ENCODE measurements at places on chromosomes 5 and 9.

- no peak for DNase-seq
Measured at GRCh38 chr5:65152131-65152530, 329.6 kb downstream of the ADAMTS6 start.

GRCh38 chr9:132610661-132611060 lies 28.3 kb downstream of the BARHL1 start:
- DNase-seq, result no peak

DNA sequence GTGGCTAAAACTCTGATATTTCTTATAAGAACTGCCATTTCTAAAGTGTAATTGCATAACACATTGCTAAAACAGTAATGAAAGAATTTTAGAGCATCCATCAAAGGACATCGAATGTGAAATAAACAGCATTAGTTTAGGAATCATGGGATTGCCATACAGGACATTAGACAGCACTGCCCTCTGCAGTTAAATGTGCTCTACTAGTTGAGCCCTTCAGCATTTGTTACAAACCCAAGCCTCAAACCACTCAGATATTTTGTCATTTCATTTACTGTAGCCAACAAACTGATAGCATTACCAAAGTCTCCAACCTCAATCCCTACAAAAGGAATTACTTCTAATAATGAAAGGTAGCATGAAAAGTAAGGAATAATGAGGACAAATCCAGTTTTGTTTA lies 116.8 kb upstream of the COX7C start:
- DNase-seq, result no peak

DNA sequence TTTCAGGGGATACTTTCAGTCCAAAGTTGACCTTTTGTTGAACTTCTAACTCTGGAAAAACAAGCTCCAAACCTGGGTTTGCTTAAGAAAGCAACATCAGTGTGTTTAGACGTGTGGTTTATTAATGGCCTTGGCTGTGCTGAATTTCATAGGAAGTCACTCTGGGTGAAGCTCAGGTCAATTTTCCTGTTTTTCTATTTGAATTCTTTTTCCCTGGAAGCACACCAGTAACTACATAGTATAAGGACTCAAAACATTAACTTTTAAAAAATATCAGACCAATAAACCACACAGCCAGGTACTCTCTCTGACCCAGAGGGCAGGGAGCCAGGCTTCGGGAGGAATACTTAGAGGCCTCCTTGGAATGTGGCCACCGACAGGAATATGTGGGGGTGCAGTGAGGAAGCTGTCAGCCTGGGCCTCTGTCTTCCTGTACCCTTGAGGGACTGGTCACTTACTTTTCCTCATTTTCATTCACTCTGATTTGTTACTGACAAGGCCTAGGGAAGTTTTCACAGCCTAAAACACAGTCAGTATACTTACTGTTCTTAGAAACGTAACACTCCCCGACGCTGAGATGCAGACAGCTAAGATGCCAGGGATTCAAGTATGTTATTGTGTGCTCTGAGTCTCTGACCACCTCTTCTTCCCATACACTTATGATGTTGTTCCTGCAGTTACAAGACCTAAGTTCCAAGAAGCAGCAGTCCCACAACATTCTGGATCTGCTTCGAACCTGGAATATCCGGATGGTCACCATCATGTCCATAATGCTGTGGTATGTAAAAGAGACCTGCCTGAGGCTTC lies 18.9 kb downstream of the SLC22A5 start:
- DNase-seq, result no peak

GRCh38 chr5:20231040-20231439 lies 243.0 kb upstream of the CDH18 start:
- DNase-seq, result no peak

DNA sequence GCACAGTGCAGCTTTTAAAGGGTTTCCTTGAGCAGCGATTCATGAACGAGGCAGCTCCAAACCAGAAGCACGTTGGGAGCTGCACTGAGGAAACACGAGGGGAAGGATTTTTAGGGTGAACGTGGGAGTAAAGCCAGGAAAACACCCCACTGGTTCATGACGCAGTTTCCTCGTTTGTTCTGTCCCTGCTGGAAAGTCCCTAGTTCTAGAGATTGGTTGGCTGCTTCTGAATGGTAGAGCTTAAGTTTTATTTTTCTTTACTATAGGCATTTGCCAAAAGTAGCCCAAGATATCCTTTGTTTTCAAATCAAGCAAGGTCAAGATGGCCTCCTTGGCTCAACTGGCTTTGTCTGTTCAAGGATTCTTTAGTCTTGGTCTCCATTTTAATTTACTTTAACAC lies 116.5 kb upstream of the CACNA1B start:
- no peak for DNase-seq

DNA sequence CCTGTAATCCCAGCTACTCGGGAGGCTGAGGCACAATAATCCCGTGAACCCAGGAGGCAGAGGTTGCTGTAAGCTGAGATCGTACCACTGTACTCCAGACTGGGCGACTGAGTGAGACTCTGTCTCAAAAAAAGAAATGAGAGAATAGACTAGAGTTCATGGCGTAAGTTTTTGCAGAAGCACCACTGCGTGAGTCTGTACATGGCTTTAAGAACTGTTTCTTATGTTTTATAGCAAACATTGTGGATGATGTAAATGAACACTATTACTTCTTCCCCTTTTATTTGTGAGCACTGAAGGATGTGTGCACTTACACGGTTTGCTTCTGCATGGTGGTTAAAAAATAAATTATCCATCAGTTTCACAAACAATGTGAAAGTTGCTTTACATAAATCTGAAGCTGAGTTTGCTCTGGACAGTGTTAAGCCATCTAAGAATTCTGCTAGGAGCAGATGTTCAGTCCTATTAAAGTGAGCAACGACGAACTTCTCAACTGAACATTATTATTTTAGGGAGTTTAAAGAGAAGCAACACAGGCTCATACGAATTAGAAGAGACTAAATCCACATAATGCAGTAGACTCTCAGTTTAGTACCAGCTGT lies 52.5 kb downstream of the ZFAND5 start:
- no peak for DNase-seq

- no peak for DNase-seq
Measured at GRCh38 chr9:18786911-18787650, 245.9 kb downstream of the SAXO1 start.

GRCh38 chr9:128159784-128160602 lies at the start of gene BBLN:
Gene BBLN, plus strand, starts transcription at chr9:128160265. Its CDS starts 143 bp downstream, at chr9:128160408.
- DNase-seq, result peak; percentile 75

DNA sequence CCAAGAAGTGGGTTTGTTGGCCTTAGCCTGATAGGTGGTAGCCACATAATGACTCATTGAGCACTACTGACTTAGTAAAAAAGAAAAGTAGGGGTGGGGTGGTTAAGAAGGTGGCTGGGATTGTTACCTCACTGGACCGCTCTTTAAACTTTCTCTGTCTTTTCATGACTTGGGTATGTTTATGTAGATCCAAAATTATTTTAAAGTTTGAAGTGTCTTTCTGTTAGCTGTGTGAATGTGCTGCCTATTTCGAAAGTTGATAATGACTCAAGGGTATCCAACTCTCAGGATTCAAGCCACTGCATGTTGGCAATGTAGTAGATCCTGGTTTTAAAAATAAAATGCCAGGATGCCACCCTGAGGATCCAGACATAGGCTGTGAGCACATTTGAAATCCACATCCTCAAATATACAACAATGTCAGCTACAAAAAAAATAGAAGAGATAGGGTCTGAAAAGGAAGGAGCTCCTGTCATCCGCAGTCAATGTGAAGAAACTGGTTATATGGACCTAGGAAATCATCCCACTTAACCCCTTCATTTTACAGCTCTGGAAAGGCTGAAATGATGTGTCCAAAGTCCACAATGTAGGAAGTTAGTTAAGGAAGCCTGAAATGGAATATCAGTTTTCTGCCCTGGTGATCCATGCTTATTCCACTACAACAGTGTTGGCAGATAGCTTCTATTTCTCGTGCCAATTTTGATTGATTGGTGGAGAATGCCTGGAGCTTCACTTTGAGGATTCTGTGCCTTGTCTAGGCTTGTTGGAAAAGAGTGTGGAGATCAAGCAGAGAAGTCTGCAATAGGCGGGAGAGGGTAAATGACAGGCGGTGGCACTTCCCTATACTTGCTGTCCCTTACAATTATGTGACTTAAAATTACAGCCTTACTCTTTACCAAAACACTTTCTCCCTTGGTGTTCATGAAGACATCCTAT lies 23.4 kb downstream of the ZNF462 start:
- DNase-seq, result no peak

DNA sequence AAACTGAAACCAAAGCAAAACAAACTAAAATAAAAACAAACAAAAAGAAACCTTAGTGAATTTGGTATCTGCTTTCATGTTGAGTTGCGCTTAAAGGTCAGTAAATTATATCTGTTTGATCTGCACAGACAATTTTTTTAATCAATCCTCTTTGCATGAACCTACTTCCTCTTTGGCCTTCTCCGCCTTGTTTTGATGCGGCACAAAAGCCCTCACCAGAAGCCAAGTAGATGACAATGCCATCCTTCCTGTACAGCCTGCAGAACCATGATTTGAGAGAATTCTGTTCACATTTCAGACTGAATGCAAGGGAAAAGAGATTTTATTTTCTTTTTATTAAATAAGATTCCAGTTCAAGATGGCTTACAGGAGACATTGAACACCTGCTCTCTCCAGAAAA lies 473.6 kb upstream of the FTMT start:
- no peak for DNase-seq

- DNase-seq, result no peak
Measured at GRCh38 chr9:23686896-23687295, 139.1 kb downstream of the ELAVL2 start.

DNA sequence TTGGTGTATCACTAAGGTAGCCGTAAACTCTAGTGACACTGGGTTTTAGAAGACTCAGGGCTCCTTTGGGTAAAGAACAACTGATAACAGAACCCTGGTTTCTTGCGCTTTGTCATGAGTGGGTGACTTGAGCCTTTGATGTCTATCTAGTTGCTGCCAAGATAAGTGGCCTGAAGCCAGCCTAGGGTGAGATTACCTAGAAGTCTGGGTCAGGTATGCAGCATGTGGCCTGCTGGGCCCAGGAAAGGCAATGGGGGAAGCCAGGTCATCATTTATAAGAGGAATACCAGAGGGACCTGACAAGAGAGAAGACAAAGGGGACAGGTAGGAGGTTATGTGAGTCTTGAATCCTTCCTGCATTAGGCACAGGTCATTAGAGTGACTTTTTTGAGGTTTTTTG lies 23.2 kb upstream of the GARNL3 start:
- DNase-seq, result no peak

GRCh38 chr5:42924226-42924625 lies 112.5 kb upstream of the SELENOP start:
- DNase-seq, result no peak

DNA sequence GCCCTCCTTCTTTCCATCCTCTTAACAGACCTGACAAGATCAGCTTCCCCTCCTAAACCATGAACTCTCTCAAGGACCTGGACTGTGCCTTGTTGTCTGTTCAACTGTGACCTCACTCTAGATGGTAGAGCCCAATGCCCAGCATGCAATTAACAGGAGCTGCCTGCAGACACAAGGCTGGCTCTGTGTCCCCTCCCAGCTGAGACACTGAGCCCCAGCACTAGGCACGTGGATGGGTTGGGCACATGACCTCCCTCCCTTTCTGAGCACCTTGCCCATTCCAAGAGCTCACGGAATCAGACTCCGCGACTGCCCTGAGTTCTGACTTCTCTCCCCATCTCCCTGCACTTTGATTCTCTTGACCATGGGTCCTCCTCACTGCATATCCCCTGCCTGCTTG lies 93.5 kb upstream of the LRRTM2 start:
- no peak for DNase-seq

- DNase-seq, result no peak
Measured at GRCh38 chr5:111635916-111636570, 121.0 kb downstream of the NREP start.

DNA sequence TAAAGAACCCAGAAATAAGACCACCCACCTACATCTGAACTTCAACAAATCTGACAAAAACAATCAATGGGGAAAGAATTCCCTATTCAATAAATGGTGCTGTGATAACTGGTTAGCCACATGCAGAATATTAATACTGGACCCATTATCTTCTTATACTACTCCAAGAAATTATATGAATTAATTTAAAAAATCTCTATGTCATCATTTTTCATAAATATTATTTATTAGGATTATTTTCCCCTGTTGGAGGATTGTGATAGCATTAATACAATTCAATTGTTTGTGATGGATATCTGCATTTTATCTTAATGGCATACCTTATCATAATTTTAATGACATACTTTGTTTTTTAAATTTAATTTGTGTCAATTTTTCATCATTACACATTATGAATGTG lies 682.2 kb upstream of the CTNND2 start:
- no peak for DNase-seq

- DNase-seq, result no peak
Measured at GRCh38 chr5:180837478-180837877, 23.6 kb downstream of the ZFP62 start.

- DNase-seq, result no peak
Measured at GRCh38 chr9:37942621-37943344, 38.9 kb upstream of the SLC25A51 start.

GRCh38 chr5:169260896-169261569 lies 39.9 kb downstream of the SLIT3 start:
- no peak for DNase-seq

- no peak for DNase-seq
Measured at GRCh38 chr5:125603321-125603720, 819.9 kb upstream of the GRAMD2B start.

GRCh38 chr5:96088706-96089498 lies 127.3 kb upstream of the ELL2 start:
- DNase-seq, result no peak

GRCh38 chr5:154288145-154288544 lies 97.6 kb downstream of the GALNT10 start:
- DNase-seq, result no peak

GRCh38 chr9:108360304-108360703 lies 495.5 kb downstream of the ACTL7B start:
- no peak for DNase-seq

- no peak for DNase-seq
Measured at GRCh38 chr5:13572163-13572562, 372.3 kb downstream of the DNAH5 start.

- DNase-seq, result no peak
Measured at GRCh38 chr5:54844905-54845566, 140.4 kb downstream of the ESM1 start.

DNA sequence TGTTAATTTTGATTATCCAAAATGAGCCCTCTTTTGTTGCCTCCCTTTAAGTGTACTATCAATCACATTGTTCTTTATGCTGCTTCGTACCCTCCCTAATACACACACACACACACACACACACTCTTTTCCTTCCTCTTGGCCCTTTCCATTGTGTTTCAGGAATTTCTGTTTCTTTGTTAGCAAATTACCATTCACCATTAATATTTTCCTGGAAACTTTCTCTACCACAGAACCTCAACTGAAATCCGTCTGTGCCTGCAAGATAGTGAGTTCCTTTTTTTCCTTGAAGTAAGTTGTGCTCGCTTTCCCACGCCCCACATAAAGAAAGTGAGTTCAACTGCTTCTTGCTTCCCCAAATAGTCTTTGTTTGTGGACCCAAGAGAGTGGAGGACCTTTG lies 61.8 kb downstream of the SMIM15 start:
- no peak for DNase-seq
